Mesothelial cell of epicardium (in vitro differentiated cells): ENCODE measurements at places on chromosomes 4 and X.

DNA sequence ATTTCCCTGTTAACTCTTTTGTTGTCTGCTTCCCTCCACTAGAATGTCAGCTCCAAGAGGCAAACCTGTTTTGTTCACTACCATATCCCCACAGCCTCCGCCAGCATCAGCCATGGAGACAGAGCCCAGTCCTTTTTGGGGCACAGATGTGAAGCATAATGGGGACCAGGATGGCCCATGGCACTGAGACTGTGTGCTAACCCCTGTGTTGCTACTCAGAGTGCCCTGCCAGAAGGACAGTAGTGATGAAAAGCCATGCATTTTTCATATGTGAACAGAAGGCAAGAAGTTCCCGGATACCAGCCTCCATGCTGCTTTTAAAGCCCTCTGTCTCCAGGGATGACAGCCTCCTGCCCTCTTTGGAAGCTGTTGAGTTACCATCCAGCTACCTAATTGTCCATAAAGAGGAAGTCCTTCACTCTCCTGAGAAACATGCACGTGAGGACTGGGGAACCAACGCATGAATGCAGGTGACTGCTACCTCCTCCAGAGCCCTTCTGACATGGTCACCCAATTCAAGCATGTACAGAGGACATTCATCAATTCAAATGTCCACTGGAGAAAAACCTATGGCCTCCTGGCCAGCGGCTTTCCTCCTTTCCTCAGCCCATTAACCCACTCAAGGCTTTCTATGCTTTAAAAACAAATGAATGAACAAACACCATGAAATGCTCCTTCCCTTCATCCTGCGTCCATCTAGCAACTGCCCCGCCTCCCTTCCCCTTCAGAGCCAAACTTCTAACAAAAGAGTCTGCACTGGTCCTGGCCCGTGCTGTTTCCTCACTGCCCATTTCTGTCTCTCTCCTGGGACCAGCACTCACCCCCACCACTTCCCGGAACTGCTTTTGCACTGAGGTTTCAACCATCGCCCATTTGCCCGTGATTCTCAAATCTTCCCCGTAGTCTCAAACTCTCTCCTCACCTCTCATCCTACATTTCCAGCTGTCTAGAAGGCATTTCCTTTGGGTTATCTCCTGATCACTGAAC lies 18.0 kb downstream of the PNMA6F start:
- DNase-seq = no peak
- no peaks in the 10 kb centered on the region for H3K36me3 ChIP-seq
- no peak overlapping the region for H3K27ac ChIP-seq

DNA sequence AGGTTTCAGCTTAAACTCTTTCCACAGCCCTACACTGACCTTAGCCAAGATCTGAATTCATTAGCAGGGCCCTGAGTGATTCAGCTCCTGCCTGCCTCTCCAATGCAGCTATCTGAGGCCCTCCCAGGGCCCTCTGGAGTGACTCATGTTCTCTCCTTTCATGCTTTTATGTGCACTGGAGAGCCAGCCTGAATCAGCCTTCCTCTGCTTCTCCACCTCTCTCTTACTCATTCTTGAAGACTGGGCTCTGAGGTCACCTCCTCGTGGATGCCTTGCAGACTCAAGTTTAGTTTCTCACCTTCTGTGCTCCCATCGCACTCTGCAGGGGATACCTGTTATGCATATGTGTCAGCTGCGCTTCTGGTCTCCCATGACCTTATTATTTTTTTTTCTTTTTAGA lies 3.1 kb upstream of the OCIAD2 start:
- H3K27me3 ChIP-seq = no peaks in the 10 kb centered on the region
- peaks cover 20% of the 10 kb centered on the region for H3K4me1 ChIP-seq
- H3K36me3 ChIP-seq = no peaks in the 10 kb centered on the region
- H3K4me3 ChIP-seq = no peak overlapping the region

GRCh38 chr4:39335566-39335965 lies 30.6 kb downstream of the RFC1 start:
- H3K4me1 ChIP-seq = no peaks in the 10 kb centered on the region
- H3K27me3 ChIP-seq = no peaks in the 10 kb centered on the region
- no peak for DNase-seq
- no peak overlapping the region for H3K4me3 ChIP-seq
- peaks cover 6% of the 10 kb centered on the region for H3K36me3 ChIP-seq
- no peak overlapping the region for H3K27ac ChIP-seq

DNA sequence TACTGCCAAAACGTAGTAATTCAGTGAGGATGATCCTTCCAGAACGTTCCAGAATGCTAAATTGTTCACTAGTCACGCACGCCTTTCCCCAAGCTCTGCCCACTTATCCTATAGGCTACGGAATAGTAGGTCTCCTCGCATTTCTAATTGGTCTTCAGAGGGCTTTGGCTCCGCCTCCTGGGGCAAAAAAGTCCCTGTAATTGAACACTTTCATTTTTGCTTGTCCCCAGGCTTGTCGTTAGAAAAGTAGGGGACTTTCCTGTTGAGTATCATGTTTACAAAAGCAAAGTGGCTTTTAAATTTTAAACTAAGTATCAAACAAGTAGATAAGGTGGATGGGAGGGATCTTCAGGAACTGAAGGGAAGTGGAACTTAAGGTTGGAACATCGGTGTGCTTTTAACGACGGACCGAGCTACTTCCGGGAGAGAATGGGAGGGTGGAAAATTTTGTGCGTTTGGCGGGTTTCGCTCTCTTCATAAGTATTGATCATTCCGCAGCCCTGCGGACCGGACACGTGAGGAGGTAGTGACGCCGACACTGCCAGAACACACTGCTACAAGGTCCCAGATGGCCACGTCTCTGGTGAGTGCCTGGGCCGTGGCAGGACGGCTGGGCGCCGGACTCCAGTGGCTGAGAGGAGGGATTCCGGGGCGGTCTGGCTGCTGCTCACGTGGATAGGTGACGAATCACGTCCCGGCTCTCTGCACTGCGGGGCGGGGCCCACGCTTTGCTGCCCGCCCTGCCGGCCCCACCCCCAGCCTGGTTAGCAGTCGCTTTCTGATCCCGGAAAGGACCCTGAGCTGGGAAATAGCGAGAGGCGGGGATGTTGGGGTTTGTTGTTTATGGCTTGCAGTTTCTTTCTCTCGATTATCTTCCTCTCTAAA lies at the start of gene NXT2:
NXT2 (plus strand) TSS at position 406 of the 885 bp plus-strand sequence; CDS start at position 569, 163 bp downstream.
- H3K36me3 ChIP-seq = peaks cover 2% of the 10 kb centered on the region
- H3K4me3 ChIP-seq = peak within 1 kb of the TSS; percentile 95
- peak; percentile 87 for DNase-seq
- H3K27me3 ChIP-seq = peaks cover 29% of the 10 kb centered on the region
- H3K27ac ChIP-seq = peak within 1 kb of the TSS; percentile 100

DNA sequence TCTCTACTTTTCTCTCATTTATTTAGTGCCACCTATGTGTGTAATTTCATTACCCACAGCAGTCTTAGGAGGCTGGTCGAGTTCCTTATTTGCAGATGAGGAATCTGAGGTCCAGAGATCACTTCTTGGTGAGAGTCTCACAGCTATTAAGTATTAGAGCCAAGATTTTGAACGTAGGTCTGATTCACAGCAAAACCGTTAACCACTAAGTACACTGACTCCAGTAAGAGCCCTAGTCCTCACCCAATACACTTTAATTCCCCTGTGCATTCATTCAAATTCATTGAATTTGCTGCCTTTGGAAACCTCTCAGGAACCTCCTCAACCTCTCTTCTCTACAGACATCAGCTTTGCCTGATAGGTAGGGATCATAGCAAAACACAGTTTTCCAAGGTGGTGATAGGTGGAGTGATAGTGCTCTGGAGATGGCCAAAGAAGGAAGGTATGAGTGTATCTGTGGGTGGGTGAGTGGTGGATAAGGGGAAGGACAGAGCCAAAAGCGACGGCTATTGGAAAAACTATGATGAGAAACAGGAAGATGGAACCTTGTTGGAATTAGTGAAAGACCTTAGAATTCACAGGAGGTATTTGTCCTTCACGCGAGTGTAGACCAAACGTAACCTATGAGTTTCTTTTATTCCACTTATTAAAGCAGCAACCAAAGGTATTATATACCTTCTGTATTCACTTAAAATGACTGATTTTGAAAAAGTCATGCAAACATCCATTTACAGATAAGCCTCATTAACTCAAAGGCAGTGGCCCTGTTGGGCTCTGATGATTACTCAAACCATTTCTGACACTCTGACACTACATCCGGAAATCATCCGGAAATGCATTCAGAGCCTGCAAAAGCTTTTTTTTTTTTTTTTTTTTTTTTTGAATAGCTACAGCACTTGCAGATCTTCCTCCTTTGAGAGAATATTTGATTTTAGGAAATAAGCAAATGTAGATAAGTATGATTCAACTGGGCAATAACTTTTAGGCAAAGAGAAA lies 6.3 kb downstream of the FMR1 start:
- peaks cover 60% of the 10 kb centered on the region for H3K4me1 ChIP-seq
- H3K27me3 ChIP-seq = no peaks in the 10 kb centered on the region
- no peaks in the 10 kb centered on the region for H3K36me3 ChIP-seq
- no peak overlapping the region for H3K4me3 ChIP-seq
